CD4-positive, alpha-beta T cell treated with Interleukin-1 beta for 1 hour (primary cell): ENCODE measurements at places on chromosomes 4 and X.

DNA sequence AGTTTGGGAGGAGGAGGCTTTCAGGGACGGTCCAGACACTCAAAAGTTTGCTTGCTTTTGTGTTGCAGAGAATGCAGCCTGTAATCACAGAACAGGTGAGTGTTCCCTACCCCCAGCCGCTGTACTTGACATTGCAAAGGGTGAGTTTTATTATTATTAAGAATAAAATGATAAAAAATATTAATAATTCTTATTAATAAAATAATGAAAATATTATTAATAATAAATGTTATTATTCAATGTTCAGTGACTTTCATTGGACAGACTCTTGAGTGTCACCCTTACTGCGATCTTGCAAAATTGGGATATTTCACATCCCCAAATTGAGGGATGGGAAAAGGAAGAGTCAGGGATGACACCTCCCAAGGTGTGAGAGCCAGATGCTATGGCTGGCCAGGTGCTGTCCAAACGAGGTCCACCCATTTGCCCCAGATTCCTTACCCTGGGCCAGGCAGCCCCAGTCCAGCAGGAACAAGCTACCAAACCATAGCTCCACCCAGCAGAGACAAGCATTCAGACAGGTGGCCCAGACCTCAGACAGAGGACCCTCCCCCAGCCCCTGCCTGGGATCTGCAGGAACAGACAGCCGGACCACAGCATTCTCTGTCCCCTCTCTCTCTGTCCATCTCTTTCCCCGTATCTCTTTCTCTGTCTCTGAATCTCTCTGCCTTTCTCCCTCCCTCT is 22.4 kb downstream of the IL3RA start:
- no peak for DNase-seq

- DNase-seq, result no peak
Measured at GRCh38 chr4:37995981-37996775, 36.0 kb downstream of the PTTG2 start.

- DNase-seq, result no peak
Measured at GRCh38 chr4:108988464-108989195, 225.8 kb upstream of the ETNPPL start.

GRCh38 chr4:30103455-30103854 is 616.7 kb upstream of the PCDH7 start:
- DNase-seq, result no peak

DNA sequence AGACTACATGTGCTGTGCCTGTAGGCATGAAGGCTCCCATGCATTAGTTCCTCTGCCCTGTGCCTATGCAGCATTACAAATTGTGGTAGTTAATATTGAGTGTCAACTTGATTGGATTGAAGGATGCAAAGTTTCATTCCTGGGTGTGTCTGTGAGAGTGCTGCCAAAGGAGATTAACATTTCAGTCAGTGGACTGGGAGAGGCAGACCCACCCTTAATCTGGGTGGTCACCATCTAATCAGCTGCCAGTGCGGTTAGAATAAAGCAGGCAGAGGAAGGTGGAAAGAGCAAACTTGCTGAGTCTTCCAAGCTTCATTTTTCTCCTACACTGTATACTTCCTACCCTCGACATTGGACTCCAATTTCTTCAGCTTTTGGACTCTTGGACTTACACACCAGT is 460.2 kb upstream of the SMIM31 start:
- no peak for DNase-seq

- DNase-seq, result no peak
Measured at GRCh38 chr4:144716778-144717177, 70.8 kb downstream of the HHIP start.

DNA sequence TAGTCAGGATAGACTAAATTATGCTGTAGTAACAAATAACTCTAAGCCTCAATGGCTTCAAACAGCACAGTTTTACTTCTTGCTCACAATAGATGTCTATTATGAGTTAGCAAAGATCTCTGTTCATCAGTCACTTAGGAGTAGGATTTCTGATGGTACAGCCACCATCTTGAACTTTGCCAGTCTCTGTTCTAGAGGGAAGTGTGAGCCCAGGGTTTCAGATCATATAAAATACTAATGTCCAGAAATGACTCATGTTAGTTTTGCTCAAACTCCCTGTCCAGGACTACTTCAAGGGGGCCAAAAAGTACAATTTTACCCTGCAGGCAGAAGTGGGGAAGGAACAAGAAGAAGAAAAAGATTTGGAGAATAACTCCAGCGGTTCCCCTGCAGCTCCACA is 77.1 kb upstream of the LSM6 start:
- no peak for DNase-seq

- no peak for DNase-seq
Measured at GRCh38 chr4:55154933-55155332, 29.5 kb upstream of the KDR start.

DNA sequence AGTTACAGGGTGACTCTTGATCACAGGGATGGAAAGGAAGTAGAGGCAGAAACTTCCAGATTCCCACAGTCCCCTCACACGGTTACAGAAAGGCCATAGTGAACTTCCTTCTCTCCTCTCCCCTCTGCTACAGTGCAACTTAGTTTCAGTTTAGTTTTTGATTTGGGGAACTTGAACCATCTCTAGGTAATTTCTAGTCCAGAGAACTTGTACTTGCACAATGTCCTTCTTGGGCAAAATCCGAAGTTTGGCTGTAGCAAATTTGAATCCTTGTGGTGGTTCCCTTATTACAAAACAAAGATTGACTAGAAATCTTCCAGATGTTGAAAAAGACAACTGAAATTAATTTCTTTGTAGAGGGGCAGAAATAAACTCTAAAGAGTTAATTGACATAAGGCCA is 1.2 kb upstream of the BLTP1 start:
- no peak for DNase-seq

DNA sequence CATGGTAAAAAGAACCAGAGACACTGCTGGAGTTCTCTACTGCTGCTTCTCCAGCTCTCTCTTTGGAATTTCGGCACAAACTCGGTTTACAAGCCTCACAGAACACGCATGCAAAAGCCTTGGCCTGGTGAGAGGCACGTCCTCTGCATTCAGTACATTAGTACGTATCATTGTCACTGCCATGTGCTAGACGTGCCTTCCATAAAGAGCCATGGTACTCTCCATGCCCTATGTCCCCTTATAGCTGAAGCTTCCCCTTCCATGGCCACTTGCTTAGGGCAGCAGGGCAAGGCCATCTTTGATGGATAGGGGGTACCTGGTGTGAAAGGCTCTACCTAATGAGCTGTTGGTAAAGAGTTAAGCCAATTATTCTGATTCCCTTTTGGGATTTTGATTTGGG is 35.0 kb downstream of the DIPK2B start:
- DNase-seq, result no peak

DNA sequence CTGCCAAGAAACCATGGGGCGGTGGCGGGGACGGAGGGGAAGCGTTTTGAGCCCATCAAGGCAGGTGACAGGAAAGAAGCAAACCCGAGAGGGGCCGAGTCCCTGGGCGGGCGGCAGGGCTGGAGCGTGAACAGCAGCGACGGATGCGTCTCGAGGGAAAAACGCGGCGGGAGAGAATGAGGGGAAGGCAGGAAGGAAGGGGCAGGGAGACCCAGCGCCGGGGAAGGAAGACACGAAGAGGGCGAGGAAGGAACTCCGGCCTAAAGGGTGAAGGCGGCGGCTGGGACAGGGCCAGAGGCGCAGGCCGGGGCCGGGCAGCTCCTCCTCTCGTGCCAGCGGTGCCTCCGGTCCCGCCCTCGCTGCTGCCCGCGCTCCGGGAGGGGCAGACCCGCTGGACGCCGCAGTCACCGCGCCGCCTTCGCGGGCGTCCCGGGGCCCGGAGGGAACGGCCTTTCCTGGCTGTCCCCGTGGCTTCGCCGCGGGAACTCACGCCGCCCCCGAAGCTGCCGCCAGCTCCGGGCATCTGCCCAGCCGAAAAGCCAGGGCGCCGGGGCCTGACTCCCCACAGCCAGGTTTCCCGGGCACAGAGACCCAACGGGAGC is 751 bp upstream of the RGS12 start:
- peak; percentile 13 for DNase-seq

DNA sequence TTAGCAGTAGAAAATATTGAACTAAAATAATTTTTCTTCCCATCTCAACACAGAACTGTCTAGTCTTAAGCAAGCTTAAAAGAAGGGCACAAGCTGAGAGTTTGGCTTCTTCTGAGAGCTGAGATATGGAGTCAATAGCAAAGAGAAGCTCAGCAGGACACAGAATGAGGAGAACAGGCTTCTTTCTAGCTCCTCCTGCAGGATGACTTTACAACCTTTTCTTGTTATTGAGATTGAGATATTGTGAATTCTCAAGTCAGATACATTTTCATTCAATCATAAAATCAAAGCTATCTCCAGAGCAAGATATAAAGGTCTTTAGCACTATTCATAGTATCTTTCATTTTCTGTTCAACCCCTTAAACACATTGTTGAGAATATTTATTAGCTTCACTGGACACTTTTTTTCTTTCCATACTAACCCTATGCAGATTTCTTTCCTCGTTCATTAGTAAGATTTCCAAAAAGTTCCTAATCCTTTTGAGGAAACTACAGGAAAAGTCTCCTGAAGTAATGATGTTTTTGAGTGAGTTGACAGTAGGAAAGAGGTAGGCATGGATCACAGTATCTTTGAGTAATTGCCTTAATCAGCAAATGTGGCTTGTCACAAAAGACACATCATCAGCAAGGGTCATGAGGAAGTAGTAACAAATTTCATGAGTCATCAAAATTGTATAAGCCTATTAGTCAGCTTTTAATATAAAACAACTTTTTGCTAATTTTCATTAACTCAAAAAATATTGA is 17.8 kb upstream of the CXCL3 start:
- DNase-seq, result no peak

GRCh38 chr4:128341634-128342033 is 54.0 kb upstream of the PGRMC2 start:
- DNase-seq, result no peak

DNA sequence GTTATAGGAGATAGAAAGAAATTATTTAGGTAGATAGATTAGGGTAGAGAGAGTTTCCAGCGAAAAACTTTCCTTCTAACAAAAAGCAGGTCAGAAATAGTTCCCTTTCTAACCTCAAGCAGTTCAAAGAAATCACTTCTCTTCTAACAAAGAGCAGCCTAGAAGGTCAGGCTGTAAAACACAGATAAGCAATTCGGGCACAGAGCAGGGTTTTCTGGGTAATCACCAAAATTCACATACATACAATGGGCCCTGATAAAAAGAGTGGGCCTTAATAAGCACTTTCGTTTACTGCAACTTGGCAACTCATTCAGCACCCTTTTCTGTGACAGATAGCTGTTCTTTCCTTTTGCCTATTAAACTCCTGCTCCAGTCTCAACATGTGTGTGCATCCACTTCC is 13.4 kb upstream of the NAF1 start:
- no peak for DNase-seq

DNA sequence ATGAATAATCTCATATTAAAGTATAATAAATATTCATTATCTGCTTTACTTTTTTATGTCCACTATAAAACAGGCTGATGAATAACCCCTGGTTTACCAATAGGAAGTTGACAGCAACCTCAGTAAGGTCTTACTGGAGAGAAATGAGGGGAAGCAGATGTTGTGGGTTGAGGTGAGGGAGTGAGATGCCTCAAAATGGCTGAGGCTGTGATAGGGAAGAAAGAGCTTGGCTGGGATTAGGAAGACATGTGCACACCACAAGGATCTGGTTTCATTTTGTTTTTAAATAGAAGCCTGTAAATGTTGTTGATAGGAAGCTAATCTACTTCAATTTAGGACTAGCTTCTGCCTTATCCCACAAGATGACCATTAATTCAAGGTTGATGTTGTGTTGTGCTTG is 14.4 kb upstream of the CYBB start:
- no peak for DNase-seq

- no peak for DNase-seq
Measured at GRCh38 chr4:22407361-22407760, 108.5 kb downstream of the ADGRA3 start.

DNA sequence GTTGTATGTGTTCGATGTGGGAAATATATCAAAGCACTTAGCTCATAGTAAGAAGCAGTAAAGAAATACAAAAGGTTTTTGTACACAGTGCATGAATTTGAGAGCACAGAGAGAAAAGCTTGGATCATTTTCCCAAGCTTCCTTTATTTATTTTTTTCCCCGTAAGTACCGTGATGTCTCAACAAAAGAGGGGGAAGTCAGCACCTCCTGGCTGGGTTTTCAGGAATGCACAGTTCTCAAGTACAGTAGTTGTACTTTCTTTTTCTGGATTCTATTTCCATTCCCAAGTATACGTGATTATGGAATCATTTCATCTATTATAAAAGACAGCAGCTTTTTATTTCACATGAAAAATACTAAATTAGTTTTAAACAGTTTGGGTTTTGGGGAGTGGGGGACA is 171.5 kb upstream of the EDNRA start:
- DNase-seq, result no peak

DNA sequence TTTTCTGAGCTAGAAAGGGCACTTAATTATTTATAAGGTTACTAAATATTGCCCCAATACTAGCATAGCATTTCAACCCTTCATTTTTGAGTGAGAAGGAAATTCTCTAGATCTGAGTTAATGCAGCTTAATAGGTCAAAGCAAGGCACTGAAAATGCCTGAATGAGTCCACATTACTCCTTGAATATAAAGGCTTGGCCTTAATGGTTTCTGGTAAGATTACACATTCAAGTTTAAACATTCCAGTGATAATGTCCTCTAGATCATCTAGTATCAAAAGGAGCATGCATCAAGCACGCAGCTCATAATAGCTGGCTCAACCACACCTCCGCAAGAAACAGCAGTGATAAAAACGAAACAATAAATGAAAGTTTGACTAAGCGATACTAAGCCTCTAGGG is 87.5 kb downstream of the SPANXN3 start:
- DNase-seq, result no peak

GRCh38 chrX:102714994-102715393 is 2.7 kb downstream of the GPRASP2 start:
- no peak for DNase-seq

DNA sequence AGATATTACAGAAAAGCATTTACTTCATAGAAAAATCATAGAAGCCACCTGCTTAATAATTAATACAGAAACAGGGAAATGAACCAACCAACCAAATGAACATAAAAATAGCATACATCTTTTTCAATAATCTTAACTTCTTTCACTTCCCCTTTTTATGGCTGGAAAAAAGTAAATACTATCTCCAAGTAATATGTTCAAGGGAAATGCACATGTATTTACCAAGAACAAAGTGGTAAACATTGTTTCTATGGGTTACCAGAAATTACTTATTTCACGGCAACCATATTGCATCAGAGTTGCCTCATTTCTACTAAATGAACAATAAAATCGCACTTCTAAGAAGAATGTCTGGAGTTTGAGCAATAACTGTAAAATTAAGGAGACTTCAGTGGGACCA is 321.3 kb downstream of the TMA16 start:
- DNase-seq, result no peak

GRCh38 chrX:25084446-25084845 is 68.7 kb upstream of the ARX start:
- no peak for DNase-seq

GRCh38 chrX:625137-625691 is 5.4 kb upstream of the SHOX start:
- no peak for DNase-seq

GRCh38 chrX:68487924-68488323 is 10.9 kb upstream of the YIPF6 start:
- no peak for DNase-seq

GRCh38 chr4:152138451-152138850 is 377.6 kb upstream of the GATB start:
- DNase-seq, result peak; percentile 21

- DNase-seq, result no peak
Measured at GRCh38 chr4:993111-994029, at the start of gene SLC26A1. TSS of gene SLC26A1 (minus strand) at chr4:993404. CDS start at chr4:991703, 1,701 bp downstream.

- DNase-seq, result no peak
Measured at GRCh38 chrX:105458846-105459245, 238.4 kb upstream of the TEX13A start.
